ENCODE measurements at places on chromosomes 1 and 21.

DNA sequence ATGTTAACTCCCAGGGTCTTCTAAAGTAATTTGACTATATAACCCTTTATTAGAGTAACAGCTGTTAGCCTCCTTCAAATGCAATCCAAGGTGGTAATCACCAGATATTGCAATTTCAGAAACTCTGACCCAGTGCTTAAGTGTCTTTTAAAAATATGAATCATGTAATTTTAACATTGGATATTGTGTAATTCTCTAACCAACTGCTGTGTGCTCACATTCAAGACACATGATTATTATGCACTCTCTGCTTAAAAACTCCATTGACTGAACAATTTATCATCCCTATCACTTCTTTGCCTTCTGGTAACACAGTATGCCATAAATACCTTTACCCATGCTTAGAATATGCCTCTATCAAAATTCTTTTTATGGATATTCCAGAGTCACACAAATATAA lies 537.4 kb upstream of the RGS18 start:
- DNase-seq: no peak

DNA sequence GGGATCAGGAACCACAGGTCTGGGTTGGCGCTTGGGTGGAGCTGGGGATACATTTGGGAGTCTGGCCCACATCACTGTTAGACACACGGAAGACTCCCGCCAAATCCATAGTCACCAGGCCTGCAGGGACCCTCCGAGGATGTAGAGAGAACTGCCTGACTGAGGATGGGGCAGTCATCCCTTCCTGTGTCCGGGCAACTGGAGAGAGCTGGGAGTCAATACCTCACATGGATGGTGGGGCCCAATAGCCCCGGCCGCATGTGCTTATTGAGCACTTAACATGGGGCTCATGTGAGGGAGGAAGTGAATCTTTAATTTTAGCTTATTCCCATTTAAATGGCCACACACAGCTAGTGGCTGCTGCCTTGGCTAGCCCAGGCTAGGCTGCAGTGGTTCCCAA lies 124.5 kb downstream of the TLR5 start:
- no peak for DNase-seq

GRCh38 chr1:110005971-110006370 lies 21.4 kb downstream of the AHCYL1 start:
- no peak for DNase-seq

GRCh38 chr1:2270260-2271100 lies 42.4 kb downstream of the SKI start:
- no peak for DNase-seq

- no peak for DNase-seq
These were observed 45.3 kb downstream of the DIP2A start for GRCh38 chr21:46503922-46504550.

GRCh38 chr1:38059635-38060250 lies 13.2 kb upstream of the POU3F1 start:
- DNase-seq: no peak

DNA sequence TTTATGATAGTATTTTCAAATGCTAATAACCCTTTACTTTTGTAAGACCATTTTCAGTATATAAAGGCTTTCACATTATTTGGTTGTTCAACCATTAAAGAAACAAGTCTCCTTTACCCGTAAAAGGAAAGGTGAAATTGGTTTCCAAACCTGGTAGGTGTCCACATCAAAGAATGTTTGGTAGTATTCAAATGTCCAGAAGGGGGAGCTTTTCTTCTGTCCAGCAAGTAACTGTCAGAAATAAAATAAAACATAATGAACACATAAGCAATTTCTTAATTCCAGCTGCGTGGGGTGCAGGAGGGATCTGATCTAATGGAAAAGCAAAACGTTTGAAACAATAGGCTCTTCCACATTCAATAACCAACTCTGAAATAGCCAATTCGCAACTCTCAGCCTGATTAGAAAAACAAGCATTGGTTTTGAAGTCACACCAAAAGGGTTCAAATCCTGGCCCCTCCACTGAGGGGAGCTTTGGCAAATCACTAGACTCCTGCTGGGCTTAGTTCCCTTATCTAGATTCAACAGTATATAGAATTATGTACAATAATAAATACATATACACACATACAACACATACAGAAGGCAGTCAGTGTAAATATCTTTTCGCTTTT lies 11.0 kb downstream of the YIPF1 start:
- no peak for DNase-seq

DNA sequence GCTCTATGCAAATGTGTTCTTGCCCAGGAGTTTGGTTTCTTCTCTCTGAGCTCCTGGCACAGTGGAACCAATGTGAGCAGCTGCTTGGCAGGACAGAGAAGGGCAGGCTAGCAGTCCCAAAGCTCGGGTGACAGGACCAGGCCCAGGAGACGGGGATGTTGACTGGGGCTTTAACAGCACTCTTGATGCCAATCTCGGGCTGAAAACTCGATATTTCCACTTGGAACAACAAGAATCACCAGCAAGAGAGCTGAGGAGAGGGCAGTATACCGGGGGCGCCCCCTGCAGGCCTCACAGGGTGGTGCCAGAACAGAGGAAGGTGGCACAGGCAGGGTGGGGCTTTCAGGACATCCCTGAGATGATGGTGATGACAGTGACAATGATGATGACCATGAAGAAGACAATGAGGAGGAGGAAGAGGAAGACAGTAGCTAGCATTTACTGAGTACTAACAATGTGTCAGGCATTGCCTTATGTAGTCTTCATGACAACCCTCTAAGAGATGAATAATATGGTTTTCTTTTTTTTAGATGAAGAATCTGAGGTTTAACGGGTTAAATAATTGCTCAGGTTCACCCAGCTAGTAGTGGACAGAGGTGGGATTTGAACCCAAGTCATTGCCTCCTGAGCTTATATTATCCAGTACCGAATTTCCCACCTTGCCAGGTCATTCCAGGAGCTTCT lies 2.7 kb upstream of the KCNJ9 start:
- no peak for DNase-seq

DNA sequence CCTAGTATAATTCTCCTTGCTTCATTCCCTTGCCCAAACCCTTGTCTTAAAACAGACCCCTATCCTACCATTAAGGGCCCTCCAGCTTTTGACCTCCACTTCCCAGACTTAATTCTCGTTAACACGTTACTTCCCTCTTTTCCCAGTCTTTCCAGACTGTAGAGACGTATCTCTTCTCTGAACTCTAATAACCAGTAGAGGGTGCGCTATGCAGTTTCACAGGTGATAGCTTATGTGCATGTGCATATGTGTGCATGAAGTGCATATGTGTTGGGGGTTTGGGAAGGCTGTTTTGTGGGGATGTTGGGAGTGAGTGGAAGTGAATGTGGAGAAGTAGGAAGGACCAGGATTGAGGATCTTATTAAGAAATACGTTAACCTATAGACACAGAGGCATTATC lies 78.1 kb upstream of the CCDC190 start:
- no peak for DNase-seq

- no peak for DNase-seq
These were observed 520 bp downstream of the PLEKHN1 start for GRCh38 chr1:966704-967300.

- DNase-seq: no peak
These were observed 2.3 kb downstream of the ETS2 start for GRCh38 chr21:38807986-38808385.

- no peak for DNase-seq
These were observed 23.8 kb downstream of the DENND2D start for GRCh38 chr1:111176678-111177077.

GRCh38 chr1:107793896-107794453 lies 171.0 kb downstream of the VAV3 start:
- DNase-seq: no peak

DNA sequence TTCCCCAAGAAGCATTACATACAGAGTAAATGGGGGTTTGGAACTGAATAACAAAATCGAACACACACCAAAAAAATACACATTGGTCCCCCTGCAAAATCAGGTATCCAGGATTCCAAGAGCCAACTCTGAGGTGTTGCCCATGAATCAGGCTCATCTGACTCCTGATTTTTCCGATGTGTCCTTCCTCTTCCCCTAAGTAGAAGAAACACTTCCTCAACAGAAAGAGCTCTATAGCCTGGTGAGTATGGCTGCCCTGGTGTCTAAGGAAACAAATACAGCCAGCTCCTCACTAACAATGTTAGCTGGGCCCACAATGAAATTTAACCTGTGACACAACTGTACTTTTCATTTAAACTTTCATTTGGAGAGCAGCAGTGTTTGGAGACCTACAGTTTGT lies 33.6 kb downstream of the ERI3 start:
- DNase-seq: no peak

DNA sequence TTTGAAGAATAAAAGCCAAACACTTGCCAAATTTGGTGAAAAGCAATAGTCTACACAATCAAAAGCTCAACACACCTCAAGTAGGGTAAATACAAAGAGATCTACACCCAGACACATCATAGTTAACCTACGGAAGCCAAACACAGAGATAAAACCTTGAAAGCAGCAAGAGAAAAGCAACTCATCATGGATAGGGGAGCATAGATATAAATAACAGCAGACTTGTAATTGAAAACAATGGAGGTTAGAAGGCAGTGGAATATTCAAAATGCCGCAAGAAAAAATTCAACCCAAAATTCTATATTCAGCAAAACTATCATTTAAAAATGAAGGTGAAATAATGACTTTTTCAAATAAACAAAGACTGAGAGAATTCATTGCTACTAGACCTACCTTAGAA lies 105.1 kb downstream of the ITSN1 start:
- no peak for DNase-seq

- DNase-seq: no peak
These were observed 215.4 kb downstream of the ASTN1 start for GRCh38 chr1:176949033-176949662.

DNA sequence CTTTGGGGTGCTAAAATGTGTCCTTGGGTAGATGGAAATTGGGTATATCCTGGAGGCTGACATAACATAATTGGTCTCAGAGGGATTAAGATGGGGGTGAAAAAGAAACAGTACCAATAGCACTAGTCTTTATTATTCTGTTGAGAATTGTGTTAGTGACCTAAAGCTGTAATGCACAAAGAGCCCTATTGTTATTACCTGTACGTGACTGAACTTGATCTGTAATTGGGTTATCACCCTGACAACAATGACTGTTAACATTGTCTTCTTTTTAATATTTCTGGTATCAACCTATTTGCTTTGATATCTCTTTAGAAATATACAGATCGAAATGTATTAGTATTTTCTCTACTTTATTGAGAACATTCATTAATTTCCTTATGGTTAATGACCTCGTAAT lies 147.6 kb downstream of the NEK7 start:
- DNase-seq: no peak

GRCh38 chr1:191022856-191023255 lies 545.2 kb upstream of the BRINP3 start:
- DNase-seq: no peak

DNA sequence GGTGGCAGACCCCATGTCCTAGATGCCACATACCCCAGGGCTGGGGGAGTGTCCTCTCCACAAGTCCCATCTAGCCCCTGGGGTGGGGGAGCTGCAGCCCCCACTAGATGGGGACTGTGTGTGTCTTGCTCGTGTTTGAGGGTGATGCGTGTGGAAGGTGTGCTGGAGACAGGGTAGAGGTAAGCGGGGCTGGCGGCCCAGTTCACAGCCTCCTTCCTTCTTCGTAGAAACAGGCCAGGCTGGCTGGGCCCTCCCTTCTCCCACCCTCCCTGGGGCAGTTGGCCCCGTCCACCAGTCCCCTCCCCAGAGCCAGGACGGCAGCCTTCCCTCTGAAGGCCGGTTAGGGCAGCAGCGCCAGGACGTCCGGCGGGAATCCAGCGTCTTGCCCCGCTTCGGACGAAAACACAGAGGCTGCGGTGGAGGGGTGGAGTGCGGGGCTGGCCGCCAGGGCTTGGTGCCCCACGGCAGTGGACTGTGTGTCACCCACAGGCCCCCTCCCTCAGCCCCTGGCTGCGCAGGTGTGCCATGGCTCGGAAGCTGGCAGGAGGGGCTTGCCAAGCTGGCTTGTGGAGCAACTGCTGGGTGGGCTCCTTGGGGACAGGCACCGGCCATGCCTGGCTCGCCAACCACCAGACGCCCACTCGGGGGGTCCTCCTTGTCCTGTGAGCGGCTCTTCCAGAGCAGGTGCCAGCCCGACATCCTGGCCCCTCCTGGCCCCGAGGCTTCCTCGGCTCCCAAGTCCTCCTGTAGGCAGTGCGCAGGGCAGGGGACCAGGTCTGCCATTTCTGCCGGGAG lies 3.6 kb downstream of the PRDM16 start:
- no peak for DNase-seq

DNA sequence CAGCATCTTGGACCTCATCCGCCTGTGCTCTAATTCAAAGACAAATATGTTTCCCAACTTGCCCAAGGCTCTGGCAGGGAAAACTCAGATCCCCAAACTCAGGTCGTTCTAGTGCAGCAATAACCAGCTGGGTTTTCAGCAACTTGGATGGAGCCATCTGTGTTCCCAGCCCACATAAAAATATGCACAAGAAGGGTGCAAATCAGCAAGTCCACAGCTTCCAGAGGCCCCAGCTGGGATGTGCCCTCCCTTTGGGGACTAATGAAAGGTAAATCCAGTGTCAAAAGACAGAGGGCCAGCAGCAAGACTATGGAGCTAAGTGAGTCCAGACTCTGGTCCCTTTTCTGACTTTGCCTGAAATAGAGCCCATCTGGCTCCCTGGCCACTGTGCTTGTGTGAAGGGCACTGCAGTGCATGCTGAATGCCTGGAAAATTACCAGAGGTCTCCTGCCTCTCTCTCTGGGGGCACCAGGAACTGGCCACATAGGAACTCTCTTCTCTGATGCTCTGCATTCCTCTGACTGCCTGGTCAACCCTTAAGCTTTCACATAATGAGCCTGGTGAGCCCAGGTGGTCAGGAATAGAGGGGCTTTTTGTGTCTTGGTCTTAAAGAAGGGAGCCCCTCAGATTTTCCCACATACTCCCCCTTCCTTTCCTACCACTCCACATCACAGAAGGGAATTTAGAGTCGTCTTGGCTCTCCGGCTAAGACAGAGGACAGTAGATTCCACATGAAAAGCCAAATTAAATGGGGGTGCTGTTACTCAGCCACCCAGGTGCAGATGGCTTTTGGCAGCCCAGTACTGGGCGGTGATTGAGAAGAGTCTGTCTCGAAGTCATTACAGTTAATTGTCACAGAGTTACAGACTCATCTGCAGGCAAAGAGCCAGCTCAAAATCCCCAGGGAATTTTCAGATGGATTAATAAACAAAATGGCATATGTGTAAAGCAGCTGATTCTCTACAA lies 88.1 kb upstream of the C1orf21 start:
- no peak for DNase-seq

DNA sequence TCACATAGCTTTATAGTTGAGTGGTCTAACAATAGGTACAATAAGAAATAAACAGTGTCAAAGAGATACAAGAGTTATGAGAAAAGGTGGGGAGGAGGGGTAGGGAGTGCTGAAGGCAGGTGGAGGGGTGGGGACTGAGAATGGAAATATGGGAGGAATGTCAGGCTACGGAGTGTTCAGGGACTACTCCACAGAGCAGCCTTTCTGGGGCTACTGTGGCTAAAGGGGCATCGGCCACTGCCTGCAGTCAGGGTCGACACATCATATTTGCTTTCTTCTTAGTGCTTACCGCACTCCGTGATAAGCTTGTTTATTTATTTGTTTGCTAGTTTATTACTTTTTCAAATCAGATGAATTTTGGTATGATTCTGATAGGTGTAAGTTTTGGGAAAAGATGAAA lies 34.4 kb upstream of the CRNN start:
- no peak for DNase-seq

- DNase-seq: no peak
These were observed 43.3 kb downstream of the GPR88 start for GRCh38 chr1:100581096-100581705.

- no peak for DNase-seq
These were observed 181.4 kb upstream of the L1TD1 start for GRCh38 chr1:62013264-62013663.

GRCh38 chr1:53733975-53734649 lies 4.9 kb downstream of the GLIS1 start:
- no peak for DNase-seq

All from vagina (tissue), 2 donors.